ENCODE measurements at places on chromosomes 4 and X.

DNA sequence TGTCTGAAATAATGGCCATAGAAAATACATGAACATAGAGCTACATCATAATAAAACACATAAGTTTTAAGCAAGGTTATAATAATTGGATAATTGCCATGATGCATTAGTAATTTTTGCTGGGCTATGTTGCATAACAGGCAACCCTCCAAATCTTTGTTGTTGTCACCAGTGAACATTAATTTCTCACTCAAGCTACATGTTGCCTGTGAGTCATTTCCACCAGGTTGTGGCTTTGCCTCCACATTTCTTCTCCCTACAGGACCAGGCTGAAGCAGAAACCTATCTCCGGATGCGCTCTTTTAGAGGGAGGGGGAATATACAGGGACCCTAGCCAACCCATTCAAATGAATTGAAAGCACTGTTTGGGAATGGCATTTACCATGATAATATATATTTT is 347.7 kb downstream of the GABRG1 start:
- DNase-seq, result no peak

- DNase-seq, result peak; percentile 9
These were observed 10.9 kb upstream of the NALF2 start for GRCh38 chrX:69493193-69493592.

GRCh38 chrX:31228909-31229308 is 157.1 kb upstream of the FTHL17 start:
- no peak for DNase-seq

GRCh38 chr4:110532901-110533589 is 57.1 kb downstream of the ENPEP start:
- no peak for DNase-seq

GRCh38 chr4:168398589-168398988 is 80.0 kb upstream of the DDX60 start:
- no peak for DNase-seq

DNA sequence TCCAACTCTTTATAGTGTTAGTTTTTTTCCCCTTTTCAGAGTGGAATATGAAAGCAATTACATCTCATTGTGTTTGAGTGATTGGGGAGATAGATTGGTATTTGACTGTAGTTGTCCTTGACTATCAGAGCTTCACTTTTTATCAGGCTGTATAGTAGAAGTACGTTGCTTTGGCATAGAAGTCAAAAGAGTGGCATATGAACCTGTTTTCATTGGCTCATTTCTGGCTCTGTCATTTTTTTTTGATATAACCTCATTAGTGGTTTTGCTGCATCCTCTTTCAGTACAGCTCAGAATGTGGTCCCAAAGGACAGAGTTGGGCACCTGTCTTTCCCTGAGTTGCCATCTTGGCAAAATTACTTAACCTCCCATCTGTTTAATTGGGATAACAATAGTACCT is 1.4 kb downstream of the TMA16 start:
- DNase-seq, result no peak

GRCh38 chr4:32117693-32118092 is 1397.5 kb downstream of the PCDH7 start:
- no peak for DNase-seq

DNA sequence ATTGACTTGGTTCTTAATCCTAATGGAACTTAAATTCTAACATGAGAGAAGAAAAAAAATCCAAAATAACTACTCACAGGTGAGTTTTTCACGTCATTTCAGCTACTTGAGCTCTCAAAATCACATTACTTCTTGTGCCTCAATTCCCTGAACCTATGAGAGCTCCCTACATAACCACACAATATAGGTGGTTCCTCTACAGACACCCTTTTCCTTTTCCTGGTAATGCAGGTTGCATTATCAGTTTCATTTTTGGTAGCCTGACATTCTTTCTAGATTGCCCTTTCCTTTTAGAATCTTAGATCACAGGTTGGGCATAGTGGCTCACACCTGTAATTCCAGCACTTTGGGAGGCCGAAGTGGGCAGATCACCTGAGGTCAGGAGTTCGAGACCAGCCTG is 4.3 kb downstream of the GPR34 start:
- DNase-seq, result no peak
